ENCODE measurements at places on chromosomes 5 and 9.

- DNase-seq, result no peak
Observed at GRCh38 chr5:54769072-54769471, 216.3 kb downstream of the ESM1 start.

DNA sequence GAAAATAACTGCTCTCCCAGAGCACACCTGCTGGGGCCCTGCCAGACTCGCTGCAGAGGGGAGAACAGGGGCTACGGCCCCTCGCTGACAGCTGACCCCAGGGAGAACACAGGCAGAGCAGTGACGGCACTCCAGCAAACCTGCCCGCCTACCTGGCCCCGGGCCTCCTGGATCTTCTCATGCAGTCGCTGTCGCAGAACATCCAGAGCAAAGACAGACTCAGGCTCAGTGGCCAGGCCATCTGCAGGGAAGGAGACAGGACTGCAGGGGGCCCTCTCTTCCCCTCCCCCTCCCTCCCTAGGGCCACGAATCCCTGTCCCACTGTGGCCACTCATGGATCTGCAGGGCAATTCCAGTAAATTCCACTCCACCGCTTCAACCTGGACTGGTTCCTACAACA is 2.4 kb downstream of the SURF6 start:
- no peak for DNase-seq

DNA sequence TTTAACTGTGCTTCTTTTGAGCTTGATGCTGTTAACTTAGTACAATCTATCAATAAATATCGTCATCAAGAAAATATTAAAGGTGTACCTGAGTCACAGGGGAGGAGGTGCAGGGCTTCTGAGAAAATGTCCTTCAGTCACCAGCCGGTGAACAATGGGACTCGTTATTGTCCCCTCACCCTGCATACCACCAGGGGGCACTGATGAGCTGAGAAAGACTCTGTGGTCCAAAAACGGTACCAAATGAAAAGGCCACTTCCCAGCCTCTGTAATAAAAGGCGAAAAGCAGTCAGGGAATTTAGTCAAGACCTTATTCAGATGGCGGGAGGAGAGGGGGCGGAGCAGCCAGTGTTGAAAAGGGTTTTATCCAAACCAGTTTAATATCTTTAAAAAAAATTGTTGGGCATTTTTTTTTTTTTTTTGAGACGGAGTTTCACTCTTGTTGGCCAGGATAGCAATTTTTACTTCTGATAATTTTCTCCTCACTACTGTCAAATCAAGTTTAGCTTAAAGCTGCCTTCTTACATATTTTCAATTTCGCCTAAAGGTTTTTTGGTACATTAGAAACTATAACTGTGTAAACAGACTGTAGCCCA is 271.9 kb upstream of the ADAMTS16 start:
- peak; percentile 5 for DNase-seq

- no peak for DNase-seq
Observed at GRCh38 chr5:133347039-133347438, 265.3 kb downstream of the FSTL4 start.

GRCh38 chr5:107790671-107791070 is 119.9 kb upstream of the EFNA5 start:
- DNase-seq, result no peak

DNA sequence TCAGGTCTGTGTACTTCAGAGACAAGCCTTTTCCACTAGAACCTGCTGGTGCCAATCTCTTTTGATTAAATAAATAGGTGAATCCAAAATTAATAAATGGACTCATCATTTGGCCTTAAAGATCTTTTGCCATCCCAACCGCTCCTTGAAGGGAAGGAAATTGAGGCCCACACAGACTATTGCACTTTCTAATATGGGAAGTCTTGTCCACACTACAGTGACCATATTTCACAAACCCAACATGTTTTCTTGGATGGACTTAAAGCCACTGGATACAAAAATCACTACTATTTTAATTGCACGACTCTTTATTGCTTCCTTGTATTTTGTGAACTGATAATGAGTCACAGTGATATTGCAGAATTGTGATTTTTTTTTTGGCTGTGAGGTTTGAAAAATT is 135.0 kb downstream of the DIRAS2 start:
- no peak for DNase-seq

GRCh38 chr9:127495884-127496555 is 44.7 kb downstream of the LRSAM1 start:
- no peak for DNase-seq

GRCh38 chr9:132201139-132201538 is 39.3 kb downstream of the NTNG2 start:
- no peak for DNase-seq

GRCh38 chr5:160548949-160549645 is 127.4 kb downstream of the PTTG1 start:
- no peak for DNase-seq

DNA sequence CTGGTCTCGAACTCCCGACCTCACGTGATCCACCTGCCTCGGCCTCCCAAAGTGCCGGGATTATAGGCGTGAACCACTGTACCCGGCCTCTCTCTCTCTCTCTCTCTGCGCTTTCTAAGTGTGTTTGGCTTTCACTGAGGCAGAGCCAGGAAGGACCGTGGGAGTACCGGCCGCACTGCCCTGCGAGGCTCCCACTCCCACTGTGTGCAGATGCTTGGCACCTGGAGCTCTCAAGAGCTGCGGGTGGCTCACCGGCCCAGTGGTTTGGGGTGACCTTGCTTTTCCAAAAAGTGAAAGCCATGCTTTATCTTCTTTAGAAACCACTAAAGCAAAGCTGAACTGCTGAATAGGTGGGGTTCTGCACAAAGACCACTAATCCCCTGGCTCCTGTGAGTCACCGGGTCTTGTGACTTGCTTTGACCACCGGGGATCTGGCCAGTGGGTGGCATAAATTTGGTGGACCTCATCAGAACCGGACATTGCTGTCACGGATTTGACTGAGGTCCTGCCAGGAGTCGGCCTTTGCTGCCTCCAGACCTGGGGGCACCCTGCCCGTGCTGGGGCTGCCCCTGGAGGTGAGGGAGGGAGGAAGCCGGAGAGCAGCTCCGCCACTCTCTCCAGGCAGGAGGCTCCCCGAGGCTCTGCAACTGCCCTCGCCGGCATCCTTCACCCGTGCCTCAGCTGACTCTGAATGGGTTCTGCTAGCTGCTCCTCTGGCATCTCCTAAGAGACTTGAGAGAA is 228.9 kb downstream of the FANCC start:
- DNase-seq, result no peak

- DNase-seq, result no peak
Observed at GRCh38 chr9:99511723-99512122, 289.6 kb downstream of the SEC61B start.

DNA sequence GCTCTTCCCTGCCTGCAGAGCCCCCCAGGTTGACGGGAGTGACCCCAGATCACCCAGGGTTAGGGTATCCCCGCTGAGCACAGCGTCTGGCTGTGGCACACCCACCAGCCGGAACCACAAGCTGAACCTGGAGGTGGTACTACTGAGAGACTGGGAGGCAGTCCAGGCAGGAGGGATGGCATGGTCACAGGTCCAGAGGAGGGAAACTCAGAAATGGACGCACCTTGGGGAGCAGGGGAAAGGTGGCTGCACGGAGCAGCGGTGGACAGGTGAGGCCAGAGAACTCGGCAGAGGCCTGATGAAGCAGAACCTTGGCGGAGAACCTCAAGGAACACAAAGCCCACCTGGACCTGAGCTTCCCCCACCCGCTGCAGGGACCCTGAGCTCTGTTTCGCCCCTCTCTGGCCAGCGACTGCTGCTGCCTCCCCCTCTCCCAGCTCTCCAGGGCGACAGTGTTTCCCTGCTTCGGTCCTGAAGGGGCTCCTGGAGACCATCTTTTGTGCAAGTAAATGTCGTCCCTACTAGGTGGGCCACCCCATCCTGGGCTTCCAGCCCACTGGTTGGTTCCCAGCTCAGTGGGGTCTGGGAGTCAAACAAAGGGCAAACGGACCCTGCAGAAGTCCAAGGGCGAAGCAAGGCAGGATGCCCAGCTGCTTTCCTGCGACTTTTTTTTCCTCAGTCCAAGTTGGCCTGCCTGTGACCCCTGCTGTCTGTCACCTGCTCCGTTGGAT is 845 bp downstream of the ADGRD2 start:
- no peak for DNase-seq

DNA sequence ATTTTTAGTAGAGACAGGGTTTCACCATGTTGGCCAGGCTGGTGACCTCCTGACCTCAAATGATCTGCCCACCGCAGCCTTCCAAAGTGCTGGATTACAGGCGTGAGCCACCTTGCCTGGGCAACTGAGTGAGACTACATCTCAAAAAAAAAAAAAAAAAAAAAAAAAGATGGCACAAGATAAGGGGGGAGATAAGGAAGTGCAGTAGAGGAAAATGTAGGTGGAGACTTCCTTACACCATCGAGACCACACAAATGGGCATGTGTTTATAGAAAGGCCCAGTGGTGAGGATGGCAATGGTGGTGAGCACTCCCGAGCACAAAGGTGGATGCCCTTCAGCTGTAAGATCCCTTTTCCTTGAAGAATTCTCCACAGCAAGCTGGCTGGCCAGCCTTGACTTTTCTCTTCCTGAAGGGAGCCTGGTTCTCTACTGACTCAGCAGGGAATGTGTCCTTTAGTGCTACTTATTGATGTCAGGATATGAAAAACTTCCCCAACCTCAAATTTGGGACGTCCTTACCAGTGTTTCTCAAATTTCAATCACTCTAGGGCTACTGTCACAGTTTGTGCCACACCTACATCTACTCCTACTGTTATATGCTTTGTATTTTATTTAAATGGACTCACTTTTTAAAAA is 28.2 kb downstream of the ERGIC1 start:
- no peak for DNase-seq

- no peak for DNase-seq
Observed at GRCh38 chr5:109256486-109256885, 153.3 kb downstream of the PJA2 start.

Data from effector CD4-positive, alpha-beta T cell (primary cell).